Hepatic stellate cell (primary cell): ENCODE measurements at places on chromosomes 6 and 20.

DNA sequence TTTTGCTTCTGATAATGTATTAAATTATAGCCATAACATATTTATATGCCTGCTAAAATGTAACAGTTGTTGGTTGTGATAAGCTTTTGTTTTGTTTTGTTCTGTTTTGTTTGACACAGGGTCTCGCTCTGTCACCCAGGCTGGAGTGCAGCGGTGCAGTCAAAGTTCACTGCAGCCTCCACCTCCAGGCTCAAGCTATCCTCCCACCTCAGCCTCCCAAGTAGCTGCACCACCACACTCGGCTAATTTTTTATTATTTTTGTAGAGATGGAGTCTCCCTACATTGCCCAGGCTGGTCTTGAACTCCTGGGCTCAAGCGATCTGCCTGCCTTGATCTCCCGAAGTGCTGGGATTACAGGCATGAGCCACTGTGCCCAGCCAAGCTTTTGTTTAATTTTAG, 157.8 kb downstream of the ARID1B start:
- no peak for DNase-seq

DNA sequence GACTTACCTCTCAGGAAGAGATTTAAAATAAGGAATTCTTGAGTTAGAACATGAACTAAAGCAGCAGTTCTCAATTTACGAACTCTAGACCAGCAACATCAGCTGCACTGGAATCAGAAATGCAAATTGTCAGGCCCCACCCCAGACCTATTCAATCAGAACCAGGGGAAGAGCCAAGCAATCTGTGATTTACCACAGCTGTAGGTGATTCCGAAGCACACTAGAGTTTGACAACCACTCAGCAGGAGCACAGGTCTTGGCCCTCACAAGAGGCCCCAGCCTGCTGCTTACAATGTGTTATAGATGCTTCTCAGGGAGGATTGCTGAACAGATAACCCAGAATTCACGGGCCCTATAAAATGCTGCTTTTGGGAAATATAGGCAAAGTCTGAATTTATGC, 279.2 kb downstream of the PTPRK start:
- no peak for DNase-seq

GRCh38 chr6:144307880-144308279, 22.7 kb downstream of the UTRN start:
- no peak for DNase-seq

DNA sequence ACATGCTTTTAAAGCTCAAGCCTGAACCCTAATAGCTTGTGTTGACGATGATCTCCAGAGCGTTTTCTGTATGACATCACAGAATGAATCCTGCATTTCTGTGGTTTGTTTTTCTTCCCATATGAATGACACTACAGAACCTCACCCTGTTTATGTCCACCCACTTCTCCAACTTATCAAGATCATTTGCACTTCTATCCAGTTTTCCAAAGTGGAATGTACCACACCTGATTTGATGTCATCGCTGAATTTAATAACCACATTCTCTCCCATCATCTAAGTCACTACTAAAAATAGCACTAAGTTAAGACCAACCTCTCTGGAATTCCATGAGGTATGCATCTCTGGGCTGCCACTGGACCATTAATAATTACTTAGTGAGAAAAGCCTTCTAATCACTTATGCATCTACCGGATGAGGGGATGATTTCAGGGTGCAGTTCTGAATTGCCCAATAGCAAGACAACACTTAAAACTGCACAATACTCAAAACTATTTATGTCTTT, 33.3 kb upstream of the CITED2 start:
- DNase-seq: peak; percentile 78

DNA sequence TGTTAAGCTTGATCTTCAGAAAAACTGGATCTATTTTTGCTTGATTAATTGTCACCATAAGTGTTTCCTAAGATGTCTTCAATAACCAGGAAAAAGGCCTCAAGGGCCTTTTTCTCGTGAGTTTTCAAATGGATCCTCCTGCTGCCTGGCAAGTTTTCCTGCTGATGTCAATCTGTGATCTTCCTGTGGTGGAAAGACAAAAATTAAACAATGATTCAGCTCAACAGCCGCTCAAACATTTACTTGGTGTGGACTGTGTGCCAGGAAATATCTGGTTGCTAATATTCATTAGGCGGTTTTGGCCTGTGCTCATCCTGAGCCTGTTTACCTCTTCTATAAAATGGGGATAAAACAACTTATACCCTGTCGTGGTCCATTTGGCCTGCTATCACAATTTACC, 35.4 kb upstream of the SSTR4 start:
- DNase-seq: no peak

- DNase-seq: no peak
Observed at GRCh38 chr6:8182902-8183665, 80.7 kb upstream of the EEF1E1 start.

- DNase-seq: no peak
Observed at GRCh38 chr6:129453073-129453472, 256.9 kb downstream of the ARHGAP18 start.

GRCh38 chr6:107585815-107586435, 96.0 kb downstream of the SOBP start:
- DNase-seq: no peak

- no peak for DNase-seq
Observed at GRCh38 chr20:9156529-9157280, 87.8 kb downstream of the PLCB4 start.

DNA sequence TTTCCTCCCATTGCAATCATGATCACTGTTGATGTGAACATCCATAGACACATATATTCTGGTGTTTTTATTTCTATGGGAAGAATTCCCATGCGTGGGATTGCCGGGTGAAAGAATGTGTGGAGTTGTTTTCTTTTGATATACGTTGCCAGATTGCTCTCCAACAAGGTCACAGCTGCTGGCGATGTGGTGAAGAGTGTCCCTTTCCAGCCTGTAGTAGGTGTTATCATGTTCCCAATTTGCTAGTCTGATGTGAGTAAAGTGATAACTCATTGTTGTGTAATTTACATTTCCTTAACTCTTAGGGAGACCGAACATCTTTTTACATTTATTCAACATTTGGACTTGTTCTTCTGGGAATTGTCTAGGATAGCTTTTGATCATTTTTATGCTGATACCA, 14.5 kb upstream of the ELMO2 start:
- no peak for DNase-seq

DNA sequence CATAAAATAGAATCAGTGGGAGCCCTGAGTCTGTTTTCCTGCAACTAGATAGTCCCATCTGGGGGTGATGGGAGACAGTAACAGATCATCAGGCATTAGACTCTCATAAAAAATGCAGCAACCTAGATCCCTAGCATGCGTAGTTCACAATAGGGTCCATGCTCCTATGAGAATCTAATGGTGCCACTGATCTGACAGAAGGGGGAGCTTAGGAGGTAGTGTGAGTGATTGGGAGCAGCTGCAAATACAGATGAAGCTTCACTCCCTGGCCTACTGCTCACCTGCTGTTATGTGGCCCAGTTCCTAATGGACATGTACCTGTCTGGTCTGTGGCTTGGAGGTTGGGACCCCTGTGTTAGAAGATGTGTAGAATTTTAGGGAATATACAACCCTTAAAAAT, 904.5 kb upstream of the EPHA7 start:
- DNase-seq: no peak

- peak; percentile 21 for DNase-seq
Observed at GRCh38 chr6:84428300-84428907, 201.0 kb upstream of the CEP162 start.

- DNase-seq: no peak
Observed at GRCh38 chr6:56961151-56961550, 6.2 kb downstream of the BEND6 start.

DNA sequence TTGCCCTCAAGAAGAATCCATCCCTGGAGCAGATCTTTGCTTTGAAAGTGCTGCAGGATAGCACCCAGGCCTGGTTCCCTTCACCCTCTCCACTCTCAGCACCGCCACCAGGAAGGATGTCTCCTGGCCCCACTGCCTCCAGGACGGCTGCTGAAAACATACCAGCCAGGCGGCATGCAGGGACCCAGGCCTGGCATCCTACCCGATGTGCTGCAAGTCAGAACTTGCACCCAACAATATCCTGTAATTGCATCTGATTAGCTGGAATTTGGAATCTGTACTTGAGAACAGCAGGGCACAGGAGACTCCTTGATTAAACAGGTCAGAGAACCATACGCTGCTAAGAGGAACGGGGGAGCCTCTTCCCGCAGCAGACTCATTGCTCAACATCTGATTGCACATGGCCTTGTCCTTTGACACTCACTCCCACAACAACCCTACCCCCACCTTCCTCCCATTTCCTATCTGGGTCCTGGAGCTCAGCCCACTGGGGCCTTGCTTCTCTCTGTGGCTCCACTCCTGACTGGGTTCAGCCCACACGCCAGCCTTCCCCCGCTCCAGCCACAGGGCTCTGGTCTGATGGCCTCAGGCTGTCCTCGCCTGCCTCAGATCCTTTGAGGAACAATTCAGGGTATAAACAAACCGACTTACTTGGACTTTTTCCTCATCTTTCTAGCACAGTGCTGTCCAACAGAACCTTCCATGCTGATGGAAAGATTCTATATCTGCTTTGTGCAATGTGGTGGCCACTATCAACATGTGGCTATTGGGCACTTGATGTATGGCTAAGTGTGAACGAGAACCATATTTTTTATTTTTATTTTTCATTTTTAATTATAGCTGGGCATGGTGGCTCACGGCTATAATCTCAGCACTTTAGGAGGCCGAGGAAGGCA, 78.0 kb downstream of the FGD2 start:
- peak; percentile 46 for DNase-seq

DNA sequence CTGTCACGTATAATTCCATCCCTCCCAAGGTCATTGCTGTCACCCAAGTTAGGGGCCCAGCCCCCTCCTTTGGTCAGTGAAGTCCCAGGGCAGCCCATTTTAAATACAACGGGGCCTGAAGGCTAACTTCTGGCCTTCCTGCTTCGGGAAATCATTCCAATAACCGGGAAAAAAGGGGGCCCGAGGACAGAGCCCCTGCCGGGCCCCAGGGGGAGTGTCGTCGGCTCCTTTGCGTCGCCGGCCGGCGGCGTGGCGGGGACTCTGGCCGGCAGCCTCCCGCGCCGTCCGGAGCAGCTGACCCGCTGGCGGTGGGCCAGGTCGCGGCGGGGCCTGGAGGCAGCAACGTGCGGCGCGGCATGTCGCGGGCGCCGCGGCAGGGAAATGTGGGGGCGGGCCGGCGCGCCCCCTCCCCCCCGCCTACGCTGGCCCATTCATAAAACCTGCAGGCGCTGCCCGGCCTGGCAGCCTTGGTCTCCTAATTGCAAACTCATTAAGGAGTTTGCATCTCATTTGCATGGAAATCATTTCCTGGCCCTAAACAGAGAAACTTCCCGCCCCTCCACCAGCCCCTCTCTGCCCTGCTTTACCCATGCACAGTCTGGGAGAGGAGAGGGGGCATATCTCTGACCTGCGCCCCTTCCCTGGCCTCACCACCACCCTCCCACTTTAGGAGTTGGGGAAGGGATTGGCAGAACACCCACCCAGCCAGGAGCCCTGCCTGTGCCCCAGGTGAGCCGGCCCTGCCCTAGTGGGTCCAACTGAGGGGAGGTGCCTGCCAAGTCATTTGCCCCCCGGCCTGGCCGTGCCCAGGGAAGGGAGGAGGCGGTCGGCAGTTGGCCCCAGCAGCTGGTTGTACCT, 50.7 kb downstream of the MRPL14 start:
- no peak for DNase-seq

DNA sequence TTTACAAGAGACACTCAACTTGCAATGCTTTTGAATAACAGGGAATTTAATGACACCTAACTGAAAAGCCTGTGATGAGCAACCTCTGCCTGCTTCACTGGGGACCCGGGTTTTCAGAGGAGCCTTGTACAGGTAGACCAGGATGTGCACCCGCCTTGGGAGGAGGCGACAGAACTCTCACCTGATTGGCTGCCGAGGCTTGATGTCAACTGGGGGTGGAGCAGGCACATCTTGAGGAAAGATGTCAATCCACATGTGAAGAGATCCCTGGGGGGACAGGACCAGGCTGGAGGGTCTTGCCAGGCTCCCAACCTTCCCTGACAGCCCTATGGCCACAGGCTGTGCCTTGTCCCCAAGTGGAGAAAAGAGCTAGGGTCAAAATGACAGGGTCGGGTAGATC, 19.8 kb downstream of the ERGIC3 start:
- no peak for DNase-seq

- DNase-seq: no peak
Observed at GRCh38 chr6:10556992-10557391, 35.8 kb downstream of the GCNT2 start.

- no peak for DNase-seq
Observed at GRCh38 chr20:54713727-54714126, 238.3 kb downstream of the DOK5 start.

DNA sequence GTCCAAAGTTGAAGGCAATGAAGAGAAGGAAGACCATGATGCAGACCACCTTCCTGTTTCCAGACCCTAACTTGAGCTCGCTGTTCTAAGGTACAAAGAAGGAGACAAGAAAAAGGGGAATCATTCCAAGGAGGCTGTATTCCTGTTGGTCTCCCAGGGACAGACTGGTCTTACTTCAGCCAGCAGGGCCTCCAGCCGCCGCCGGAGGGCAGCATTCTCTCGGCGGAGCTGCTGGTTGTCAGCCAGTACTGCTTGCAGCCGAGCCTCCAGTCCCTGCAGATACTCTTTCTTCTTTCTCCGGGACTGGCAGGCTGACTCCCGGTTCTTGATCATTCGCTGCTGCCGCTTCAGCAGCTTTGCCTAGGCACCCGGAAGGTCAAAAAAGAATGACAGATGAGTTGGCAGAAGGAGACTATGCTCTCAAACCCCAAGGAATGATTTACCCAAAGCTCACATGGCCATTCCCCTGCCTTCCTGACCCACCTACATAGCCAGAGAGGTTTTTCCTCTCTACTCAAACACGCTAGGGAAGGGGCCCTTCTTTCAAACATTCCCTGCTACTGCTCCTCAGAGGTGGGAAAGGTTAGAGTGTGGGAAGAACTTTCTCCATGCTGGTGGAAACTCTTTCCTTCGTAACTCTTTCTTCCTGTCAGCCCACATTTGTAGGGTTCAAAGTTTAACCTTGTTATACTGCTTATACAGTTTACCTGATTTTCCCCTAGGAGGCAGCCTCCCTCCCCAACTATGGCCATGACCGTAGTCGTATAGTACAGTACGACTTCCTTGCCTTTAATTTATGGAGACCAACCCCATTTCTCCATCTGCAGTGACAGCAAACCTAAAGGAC, 9.0 kb downstream of the ATF6B start:
- peak; percentile 90 for DNase-seq

DNA sequence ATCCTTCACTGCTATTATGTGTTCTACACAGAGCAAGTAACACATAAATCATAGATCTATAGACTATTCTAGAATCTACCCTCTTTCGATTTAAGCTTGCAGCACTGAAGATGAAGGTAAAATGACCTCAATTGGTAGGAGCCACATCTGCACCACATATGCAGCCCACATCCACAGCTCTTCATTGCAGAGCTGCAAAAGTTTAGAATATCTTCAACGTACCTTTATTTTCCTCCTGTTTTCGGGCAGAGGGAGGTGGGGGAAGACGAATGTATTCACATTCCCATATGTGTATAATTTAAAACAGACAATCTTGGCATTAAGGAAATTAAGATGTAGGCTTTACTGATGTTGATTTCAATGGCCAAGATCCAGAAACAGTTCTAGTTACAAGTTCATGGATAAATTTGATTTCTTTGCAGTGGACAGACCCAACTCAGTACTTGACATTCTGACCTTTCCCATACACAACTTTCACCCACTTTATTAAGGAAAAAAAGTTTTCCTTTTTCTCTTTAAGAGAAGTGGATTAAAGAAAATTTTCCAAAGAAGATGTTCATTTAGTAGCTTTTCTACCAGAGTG, 14.0 kb downstream of the EPB41L2 start:
- DNase-seq: no peak

GRCh38 chr20:24879875-24880274, 69.2 kb upstream of the CST7 start:
- no peak for DNase-seq
